CD4-positive, alpha-beta T cell (primary cell): ENCODE measurements at places on chromosomes 11 and 22. TPM values are rescaled to one million over a fixed set of nuclear protein-coding genes. Genes with fewer than 3 reads are reported as not detected.

The FGF19 gene
- not detected for total RNA-seq

The GALR3 gene
- not detected for total RNA-seq

The ACCS gene
- 18.7 TPM for total RNA-seq

The LINC01488 gene
- not detected for total RNA-seq

The YPEL4 gene
- total RNA-seq, result 5.6 TPM

The MMP1 gene
- not detected for total RNA-seq

The FGF3 gene
- total RNA-seq, result not detected

The NPAS4 gene
- total RNA-seq, result not detected

The KLHDC7B gene
- 2.3 TPM for total RNA-seq
